ENCODE measurements at places on chromosomes 5 and 9.

DNA sequence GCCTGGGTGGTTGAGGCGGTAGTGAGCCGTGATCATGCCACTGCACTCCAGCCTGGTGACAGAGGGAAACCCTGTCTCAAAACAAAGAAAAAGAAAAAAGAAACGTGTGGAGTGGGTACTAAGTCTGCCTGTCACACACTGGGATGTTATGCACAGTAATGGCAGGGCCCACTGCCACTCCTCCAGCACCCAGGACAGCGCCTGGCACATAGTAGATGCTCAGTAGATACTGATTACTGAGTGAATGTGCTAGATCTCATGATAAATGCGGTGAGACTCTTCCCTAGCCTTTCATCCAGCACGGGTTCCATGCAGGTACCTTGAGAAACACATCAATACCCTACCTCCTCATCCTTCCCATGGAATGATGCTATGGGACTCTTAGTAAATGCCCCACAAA lies 87.4 kb upstream of the HSPA9 start:
- DNase-seq: peak; percentile 52

DNA sequence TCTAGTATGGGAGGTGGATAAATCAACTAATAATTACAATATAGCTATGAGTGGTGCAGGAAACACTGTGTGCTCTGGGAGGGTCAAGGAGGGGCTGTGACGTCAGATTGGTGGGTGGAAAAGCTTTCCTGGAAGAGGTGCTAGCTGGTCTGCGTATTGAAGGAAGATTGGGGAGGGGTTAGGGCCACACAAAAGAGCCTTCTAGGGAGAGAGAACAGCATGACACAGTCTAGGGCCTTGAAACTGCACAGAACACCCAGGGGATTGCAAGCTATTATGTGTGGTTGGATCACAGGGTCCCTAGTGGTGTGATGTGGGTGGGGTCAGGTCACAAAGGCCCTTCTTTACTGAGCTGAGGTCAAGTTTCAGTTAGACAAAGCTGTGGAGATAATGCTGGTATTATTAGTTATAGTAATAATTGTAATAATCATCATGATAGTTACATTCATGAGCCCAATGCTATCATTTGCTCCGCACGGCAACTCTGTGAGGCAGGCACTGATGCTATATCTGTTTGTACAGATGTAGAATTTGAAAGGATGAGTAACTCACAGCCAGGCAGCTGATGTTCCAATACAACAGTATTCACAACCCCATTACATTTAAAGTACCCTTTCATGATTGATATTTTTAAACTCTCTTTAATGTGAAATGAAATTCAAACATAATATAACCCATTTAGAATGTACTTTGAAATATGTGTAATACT lies 197.4 kb upstream of the IL12B start:
- no peak for DNase-seq

GRCh38 chr5:41851116-41851515 lies 19.1 kb downstream of the OXCT1 start:
- no peak for DNase-seq

DNA sequence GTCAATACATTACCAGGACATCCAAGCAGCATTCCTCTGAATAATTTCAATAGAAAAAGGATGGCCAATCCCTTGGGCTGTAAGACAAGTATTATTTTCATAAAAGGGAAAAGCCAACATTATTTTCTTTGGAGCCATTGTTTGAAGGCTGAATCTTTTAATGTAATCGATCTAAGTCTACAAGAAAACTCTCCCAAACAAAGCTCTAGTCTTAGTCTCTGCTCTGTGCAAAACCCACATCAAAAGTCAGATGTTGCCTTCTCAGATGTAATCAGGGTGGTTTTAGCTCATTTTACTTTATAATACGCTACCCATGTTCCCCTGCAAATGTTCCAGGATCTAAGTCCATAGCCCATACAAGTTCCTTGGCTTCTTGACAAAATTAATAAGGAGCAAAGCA lies 325.6 kb downstream of the TRPM3 start:
- DNase-seq: no peak

- no peak for DNase-seq
Measured at GRCh38 chr9:26406676-26407075, 485.9 kb downstream of the CAAP1 start.

GRCh38 chr5:1737790-1738405 lies 61.7 kb downstream of the MRPL36 start:
- DNase-seq: no peak

- no peak for DNase-seq
Measured at GRCh38 chr9:26012797-26013196, 334.6 kb upstream of the TUSC1 start.

- DNase-seq: peak; percentile 68
Measured at GRCh38 chr9:98101868-98102273, 17.2 kb downstream of the TRIM14 start.

DNA sequence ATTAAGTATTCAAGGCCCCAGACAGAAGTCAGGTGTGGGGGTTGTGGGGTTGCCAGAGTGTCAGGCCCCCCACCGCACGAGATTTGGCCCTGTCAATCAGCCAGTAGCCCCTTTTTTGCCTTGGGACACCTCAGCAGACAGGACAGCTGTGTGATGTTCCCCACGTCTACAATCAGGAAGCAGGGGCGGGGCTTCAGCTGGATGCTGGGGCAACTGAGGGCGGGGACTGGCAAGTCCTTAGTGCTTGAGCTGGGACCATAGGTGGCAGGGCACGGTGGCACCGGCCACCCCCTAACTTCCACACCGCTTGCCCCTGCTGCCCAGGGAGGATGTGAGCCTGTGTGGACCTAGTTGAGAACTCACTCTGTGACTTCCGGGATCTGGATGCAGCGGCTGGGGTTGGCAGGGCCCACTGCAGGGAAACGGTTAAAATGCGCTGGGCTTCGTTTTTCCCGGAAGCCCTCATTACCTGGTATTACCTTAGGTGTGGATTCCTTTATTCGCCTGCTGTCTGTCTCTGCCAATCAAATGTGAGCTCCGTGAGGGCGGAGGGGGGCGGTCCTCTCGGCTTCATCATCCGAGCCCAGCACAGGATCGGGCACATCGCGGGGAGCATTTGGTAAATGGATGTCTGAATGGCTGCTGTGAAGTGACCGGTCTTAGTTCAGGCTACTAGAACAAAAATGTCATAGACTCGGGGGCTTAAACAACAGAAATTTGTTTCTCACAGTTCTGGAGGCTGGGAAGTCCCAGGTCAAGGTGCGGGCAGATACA lies 7.5 kb upstream of the GTF3C5 start:
- DNase-seq: peak; percentile 68

DNA sequence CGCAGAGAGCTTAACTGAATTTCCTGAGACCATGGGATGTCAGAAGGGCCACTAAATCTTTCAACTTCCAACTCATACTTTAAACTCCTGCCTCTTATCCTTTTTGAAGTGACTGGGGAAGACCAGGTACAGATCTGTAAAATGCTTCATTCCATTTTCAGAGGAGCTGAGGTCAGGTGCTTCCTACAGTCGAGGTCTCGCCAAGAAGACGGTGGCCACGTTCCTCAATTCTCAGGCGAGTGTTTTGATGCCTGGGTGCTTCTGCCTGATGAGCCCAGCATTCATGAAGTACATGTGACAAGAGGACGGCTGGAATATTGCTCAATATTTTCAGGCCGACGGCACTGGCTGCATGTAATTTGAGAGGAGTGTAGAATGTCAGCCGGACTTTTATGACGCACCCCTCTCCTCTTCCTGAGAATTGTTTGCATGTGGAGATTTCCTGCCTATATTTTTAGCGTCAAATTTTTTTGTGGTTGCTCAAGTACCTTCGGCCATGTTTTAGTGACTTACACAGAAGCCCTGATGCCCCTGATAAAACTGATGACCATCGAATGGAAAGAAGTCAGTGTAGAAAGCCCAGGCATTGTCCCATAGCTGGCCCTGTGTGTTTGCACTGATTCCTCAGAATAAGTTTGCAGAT lies 38.8 kb upstream of the GLRX start:
- DNase-seq: no peak

GRCh38 chr5:37721447-37721871 lies 118.4 kb downstream of the GDNF start:
- DNase-seq: no peak

DNA sequence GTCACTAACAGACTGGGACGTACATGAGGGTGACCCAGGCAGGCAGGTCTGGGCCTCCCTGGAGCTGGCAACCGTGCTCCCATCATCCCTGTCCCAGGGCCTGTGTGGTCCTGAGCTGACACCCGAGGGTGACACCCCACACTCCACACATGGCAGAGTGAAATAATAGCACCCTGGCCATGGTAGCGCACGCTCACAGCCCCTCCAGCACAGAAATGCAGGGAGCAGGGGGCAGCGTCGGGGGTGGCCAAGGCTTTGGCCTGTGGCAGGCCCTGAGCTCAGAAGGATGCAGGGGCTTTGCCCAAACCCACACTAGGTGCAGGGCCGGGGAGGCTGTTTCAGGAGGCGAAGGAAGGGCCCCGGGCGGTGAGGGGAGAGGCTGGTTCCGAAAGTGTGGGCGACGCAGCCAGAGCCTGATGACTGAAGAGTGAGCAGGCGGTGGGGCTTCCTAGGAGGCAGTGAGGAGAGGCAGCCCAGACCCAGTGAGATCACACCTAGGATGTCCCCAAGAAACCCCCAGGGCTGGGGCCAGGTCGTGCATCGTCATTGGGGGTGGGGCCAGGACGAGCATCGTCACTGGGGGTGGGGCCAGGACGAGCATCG lies 12.9 kb downstream of the OR2V2 start:
- DNase-seq: peak; percentile 75

DNA sequence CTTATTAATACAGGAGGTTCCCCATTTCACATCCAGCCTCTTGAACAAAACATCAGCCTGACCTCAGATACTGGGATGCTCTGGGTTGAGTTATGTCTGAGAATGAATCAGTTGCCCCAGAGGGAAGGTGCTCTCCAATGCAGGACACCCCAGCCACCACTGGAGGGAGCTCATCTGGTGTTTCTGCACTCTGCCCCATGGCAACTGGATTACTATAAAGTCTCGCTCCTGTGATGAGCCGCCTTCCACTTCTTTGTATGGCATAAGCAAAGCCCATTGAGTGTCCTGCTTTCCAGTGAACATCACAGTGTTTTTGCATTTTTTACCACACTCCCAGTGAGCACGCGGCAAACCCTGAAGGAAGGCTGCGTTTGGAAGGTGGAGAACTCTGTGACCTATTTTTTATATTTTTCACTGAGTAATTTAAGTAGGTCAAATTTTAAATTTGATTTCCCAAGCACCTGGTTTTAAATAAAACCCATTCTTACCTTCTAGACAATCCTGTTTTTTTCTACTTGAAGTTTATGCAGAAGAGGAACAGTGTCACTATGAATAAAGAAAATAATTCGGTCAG lies 176.9 kb upstream of the WWC1 start:
- DNase-seq: peak; percentile 37

DNA sequence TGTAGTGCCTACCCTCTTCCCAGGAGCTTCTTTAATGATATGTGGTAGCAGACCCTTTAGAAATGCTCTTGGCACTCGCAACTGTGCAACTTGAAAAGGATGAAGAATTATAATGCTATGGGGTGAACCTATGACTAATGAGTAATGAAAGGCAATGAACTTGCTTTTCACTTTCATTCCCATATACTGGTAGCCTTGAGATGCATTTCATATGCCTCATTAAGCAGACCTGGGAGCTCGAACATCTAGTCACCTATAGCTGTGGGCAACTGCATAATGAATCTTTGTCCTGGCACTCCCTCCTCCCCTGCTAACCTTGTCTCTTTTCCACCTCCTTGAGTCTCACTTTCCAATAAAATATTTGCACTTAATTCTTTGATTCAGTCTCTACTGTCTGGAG lies 605.9 kb upstream of the DAB2 start:
- DNase-seq: no peak

GRCh38 chr9:136700959-136701667 lies 11.3 kb upstream of the DIPK1B start:
- DNase-seq: peak; percentile 69

DNA sequence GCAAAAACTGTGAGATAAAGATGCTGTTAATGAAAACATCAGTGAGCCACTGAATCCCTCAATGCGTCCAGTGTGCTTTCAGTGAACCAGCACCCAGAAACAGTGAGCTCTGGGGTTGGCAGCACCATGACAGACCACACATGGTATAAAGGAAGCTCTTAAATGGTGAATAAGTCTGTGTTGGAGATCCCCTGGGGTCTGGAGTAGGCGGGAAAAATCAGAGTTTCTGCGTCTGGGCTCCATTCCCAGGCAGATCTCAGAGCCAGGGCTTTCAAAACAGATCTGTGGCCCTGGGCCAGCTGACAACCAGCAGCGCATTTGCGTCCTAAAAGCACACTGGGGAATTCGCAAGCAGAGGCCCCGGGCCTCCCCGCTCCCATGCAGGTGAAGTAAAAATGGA lies 233.5 kb downstream of the FRMD3 start:
- no peak for DNase-seq

DNA sequence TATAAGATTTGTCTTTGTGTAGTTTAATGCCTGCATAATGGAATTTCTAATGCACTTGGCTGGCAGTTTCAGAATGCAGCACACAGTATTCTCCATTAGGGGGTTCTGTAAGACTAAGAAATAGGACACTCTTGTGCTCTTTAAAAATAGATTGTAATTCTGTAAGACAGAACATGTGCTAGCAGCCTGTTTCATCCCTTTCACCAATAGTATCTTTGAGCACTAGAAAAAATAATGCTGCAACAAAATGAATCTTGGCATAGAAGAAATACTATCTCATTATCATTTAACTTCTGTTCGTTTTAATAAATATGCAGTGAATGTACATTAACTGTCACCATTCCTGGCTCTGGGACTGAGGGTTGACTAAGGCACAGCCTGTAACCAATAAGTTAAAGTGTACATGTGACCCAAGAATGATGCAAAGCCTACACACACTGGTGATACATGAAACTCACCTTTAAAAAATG lies 23.8 kb upstream of the ZNF622 start:
- DNase-seq: no peak

DNA sequence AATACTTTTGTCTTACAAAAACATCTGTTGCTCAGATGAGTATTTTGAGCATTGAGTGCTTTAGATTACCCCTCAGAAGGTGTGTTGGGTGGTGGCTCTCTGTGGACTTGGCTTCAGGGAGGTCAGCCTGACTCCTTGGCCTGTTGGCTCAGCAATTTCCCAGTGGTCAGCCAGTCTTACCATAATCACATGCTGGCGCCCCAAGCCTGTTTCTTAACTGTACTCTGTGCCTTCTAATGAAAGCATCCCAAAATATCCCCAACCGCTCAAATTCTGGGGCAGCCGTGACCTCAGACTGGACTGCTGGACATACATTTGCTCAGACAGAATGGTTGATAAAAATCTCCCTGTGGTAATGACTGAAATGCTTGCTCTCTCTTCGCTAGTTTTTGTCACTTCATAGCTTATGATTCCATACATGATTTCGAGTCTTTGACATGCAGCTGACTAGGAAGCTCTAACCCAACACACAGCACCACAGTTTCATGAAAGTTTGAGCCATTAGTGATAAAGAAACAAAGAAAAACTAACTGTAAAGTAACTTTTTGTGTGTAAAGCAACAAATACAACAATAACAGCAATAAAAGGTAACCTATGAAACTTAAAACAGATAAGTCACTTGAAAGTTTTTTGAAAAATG lies 562.2 kb upstream of the MEF2C start:
- no peak for DNase-seq

GRCh38 chr5:40733879-40734563 lies 21.7 kb downstream of the TTC33 start:
- no peak for DNase-seq

- no peak for DNase-seq
Measured at GRCh38 chr5:126562823-126563222, 32.2 kb downstream of the ALDH7A1 start.
